ENCODE measurements at places on chromosomes 13 and 19.

GRCh38 chr19:31818798-31819105, 469.5 kb upstream of the TSHZ3 start:
- no peak for DNase-seq
- H3K36me3 ChIP-seq, result no peaks in the 10 kb centered on the region
- H3K27me3 ChIP-seq, result no peaks in the 10 kb centered on the region

DNA sequence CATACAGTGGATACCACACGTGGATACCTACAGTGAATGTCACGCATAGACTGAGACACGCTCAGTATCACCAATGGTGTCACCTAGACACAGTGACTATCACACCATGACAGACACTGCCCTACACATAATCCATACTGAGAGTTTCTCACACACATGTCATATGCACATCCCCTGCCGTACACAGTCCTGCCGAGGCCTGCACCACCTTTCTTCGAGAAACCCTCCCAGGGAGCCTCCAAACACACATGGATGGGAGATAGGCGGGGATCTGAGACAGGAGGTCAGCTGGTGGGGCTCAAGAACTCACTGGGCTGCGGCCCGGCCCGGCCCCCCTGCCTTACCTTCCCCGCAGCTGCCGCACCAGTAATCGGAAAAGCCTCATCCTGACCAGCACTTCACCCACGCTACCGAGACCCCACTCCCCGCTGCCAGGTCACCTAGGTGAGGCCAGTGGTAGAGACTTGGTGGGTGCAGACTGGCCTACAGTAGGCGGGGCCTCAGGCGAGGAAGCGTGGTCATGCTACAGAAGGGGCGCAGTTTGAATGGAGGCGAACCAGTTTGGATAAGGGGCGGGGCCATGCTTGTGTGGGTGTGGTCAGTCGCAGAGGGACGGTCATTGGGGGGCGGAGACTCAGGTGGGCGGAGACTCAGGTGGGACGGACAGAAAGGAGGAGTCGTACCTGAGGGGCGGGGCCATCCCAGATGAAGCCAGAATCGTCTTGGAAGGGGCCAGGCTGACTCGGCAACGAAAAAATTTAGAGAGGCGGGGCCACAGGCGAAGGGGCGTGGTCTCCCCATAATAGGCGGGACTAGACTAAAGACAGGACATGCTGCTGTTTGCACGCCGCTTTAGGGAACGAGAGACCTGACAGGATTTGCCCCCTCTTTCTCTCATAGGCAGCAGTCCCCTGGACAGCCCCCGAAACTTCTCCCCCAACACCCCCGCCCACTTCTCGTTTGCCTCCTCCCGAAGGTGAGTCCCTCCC, 2.1 kb downstream of the MAST1 start:
- DNase-seq, result peak; percentile 98
- peak overlapping the region; percentile 88 for H3K27ac ChIP-seq
- H3K4me1 ChIP-seq, result peaks cover 18% of the 10 kb centered on the region
- peaks cover 12% of the 10 kb centered on the region for H3K27me3 ChIP-seq
- H3K36me3 ChIP-seq, result no peaks in the 10 kb centered on the region

- H3K4me3 ChIP-seq, result no peak overlapping the region
- peak overlapping the region; percentile 98 for H3K27ac ChIP-seq
- H3K27me3 ChIP-seq, result no peaks in the 10 kb centered on the region
- peak; percentile 86 for DNase-seq
- peaks cover 6% of the 10 kb centered on the region for H3K4me1 ChIP-seq
These were observed 729.4 kb upstream of the SGCG start for GRCh38 chr13:22451327-22451741.

- DNase-seq, result peak; percentile 53
- peaks cover 4% of the 10 kb centered on the region for H3K4me1 ChIP-seq
- no peak overlapping the region for H3K27ac ChIP-seq
- H3K4me3 ChIP-seq, result no peak overlapping the region
- no peaks in the 10 kb centered on the region for H3K27me3 ChIP-seq
These were observed 109.8 kb downstream of the CACNA1A start for GRCh38 chr19:13396250-13397080.

DNA sequence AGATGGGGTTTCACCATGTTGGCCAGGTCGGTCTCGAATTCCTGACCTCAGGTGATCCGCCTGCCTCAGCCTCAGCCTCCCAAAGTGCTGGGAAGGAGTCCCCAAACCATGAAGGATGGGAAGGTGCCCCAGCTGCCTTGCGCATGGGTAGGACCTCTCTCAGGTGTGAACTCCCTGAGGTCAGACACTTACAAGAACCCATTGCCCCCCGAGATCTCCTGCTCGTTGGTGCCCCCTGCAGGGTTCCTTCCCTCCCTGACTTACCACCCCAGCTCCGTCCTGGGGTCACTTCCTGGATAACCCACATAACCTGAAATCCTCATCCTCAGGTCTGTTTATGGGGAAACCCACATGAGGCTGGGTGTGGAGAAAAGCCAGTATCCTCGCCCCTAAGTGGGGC, 41.7 kb downstream of the UNC13A start:
- H3K36me3 ChIP-seq, result peaks cover 34% of the 10 kb centered on the region
- H3K27ac ChIP-seq, result no peak overlapping the region
- no peaks in the 10 kb centered on the region for H3K27me3 ChIP-seq
- DNase-seq, result no peak

DNA sequence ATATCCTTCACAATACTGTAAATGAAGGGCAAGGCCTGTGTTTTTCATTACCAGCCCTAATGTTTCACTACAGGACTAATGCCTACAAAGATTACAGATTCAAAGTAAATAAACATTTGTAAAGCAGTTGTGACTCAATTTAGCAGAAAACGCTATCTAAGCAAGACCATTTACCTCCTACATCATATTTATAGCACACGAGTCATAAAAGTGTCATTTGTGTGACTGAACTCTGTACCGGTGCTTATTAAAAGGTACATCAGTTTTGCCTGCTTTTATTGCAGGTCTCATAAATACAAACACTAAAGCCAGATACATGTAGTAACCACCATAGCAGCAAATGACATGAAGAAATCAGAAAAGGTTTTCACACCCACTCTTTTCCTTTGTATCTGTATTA, 61.5 kb upstream of the SLC15A1 start:
- DNase-seq, result no peak
- no peak overlapping the region for H3K27ac ChIP-seq
- no peaks in the 10 kb centered on the region for H3K27me3 ChIP-seq
- H3K4me1 ChIP-seq, result no peaks in the 10 kb centered on the region
- H3K36me3 ChIP-seq, result peaks cover 3% of the 10 kb centered on the region

- no peak for DNase-seq
- H3K36me3 ChIP-seq, result peaks cover 77% of the 10 kb centered on the region
- H3K27me3 ChIP-seq, result no peaks in the 10 kb centered on the region
- H3K4me3 ChIP-seq, result no peak overlapping the region
- no peak overlapping the region for H3K27ac ChIP-seq
These were observed 13.6 kb downstream of the ZSWIM4 start for GRCh38 chr19:13808856-13809255.

DNA sequence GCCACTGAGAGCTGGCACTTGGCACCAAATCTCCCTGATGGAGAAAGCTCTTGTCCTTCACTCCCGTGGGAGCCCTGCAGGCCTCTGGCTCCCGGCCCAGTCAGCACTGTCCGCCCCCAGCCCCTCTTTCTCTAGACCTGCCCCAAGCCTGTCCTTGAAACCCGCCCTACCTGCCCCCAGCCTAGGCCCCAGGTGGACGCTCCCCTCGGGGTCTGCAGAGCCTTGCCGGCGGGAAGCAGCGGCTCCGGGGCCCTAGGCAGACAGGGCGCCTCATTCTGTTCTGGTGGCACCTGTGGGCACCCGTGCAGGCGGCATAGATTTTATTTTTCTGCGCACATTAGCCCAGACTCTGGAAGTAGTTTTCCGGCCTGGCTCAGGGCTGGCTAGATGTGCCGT, 17.6 kb downstream of the IL17D start:
- no peaks in the 10 kb centered on the region for H3K27me3 ChIP-seq
- DNase-seq, result no peak
- H3K4me3 ChIP-seq, result no peak overlapping the region

DNA sequence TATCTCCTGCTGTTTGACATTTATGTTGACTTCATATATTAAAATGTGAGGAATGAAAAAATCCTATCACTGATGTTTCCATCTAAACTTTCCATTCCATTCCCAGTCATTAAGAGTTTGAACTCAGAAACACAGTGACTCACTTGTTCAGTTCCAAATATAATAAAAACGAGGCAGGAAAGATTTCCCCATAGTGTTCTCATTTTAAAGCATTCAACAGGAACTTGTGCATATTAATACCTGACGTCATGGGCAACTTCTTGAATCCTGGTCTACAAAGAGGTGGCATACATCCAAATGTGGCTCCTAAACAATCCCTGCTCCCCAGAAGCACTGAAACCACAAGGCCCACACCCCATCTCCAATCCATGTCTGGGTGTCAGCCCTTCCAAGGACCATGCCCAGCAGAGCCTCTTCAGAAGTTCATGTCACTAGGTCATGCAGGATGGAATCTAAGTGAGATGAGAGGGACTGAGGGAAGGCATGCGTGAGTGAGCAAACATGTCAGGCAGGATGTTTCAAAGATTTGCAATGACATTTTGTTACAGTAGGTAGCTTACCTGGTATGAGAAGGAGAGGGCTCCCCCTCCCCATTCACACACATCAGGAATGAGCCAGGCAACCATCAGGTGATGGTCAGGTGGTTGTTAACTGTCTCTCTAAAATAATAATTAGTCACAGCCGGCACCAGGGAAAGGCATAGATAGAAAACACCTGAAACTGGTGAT, 9.4 kb upstream of the ERVV-2 start:
- no peak overlapping the region for H3K27ac ChIP-seq
- peaks cover 5% of the 10 kb centered on the region for H3K36me3 ChIP-seq
- H3K27me3 ChIP-seq, result no peaks in the 10 kb centered on the region
- H3K4me3 ChIP-seq, result no peak overlapping the region

GRCh38 chr19:37813340-37813739, 34.0 kb upstream of the ZNF573 start:
- H3K4me3 ChIP-seq, result no peak overlapping the region
- H3K27ac ChIP-seq, result no peak overlapping the region
- H3K27me3 ChIP-seq, result no peaks in the 10 kb centered on the region

DNA sequence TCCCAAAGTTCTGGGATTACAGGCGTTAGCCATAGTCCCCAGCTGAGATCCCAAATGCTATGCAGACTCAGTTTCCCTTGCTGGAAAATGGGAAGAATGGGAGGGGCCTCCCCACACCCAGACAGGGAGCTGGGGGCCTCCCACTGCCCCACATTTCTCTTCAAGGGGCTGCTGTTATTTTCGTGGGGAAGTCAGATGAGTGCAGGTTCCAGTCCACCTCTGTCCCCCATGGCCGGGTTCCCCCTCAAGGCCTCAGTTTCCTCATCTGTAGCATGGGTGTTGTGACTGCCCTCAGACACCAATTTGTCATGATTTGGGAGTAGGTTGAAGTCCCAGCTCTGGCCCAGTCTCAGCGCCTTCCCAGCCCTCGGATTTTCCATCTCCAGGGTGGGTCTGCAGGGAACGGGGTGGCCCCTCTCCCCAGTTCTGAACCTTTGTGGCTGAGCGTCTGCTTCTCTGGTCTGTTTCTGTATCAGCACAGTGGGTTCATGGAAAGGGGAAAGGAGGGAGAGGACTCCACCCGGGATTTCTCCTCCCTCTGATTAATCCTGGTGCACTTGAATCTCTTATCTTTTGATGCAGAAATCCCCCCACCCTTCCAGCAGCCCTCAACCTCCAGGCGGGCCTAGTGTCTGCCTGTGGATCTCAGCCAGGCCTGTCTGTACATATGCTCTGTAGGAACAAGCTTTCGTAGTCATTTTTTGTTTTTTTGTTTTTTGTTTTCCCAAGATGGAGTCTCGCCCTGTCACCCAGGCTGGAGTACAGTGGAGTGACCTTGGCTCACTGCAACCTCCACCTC, 12.2 kb downstream of the NFIC start:
- H3K36me3 ChIP-seq, result no peaks in the 10 kb centered on the region
- no peak overlapping the region for H3K27ac ChIP-seq
- no peak for DNase-seq
- no peaks in the 10 kb centered on the region for H3K27me3 ChIP-seq
- H3K4me1 ChIP-seq, result no peaks in the 10 kb centered on the region

GRCh38 chr13:40590112-40590862, 76.2 kb downstream of the FOXO1 start:
- no peak for DNase-seq
- H3K36me3 ChIP-seq, result no peaks in the 10 kb centered on the region
- H3K27me3 ChIP-seq, result no peaks in the 10 kb centered on the region
- peaks cover 43% of the 10 kb centered on the region for H3K4me1 ChIP-seq

- DNase-seq, result peak; percentile 43
- no peaks in the 10 kb centered on the region for H3K4me1 ChIP-seq
- no peak overlapping the region for H3K27ac ChIP-seq
- no peaks in the 10 kb centered on the region for H3K27me3 ChIP-seq
These were observed 37.3 kb downstream of the RNF6 start for GRCh38 chr13:26184791-26185250.

- H3K36me3 ChIP-seq, result no peaks in the 10 kb centered on the region
- no peak for DNase-seq
- no peak overlapping the region for H3K4me3 ChIP-seq
- H3K4me1 ChIP-seq, result no peaks in the 10 kb centered on the region
- no peaks in the 10 kb centered on the region for H3K27me3 ChIP-seq
- H3K27ac ChIP-seq, result no peak overlapping the region
These were observed 7.9 kb upstream of the MAB21L1 start for GRCh38 chr13:35484384-35484783.

- peaks cover 52% of the 10 kb centered on the region for H3K36me3 ChIP-seq
- no peak overlapping the region for H3K27ac ChIP-seq
These were observed 43.2 kb downstream of the ARHGEF7 start for GRCh38 chr13:111158136-111158805.

GRCh38 chr19:15769586-15769985, 17.9 kb upstream of the OR10H5 start:
- no peaks in the 10 kb centered on the region for H3K36me3 ChIP-seq
- H3K4me1 ChIP-seq, result no peaks in the 10 kb centered on the region
- no peak overlapping the region for H3K4me3 ChIP-seq
- H3K27me3 ChIP-seq, result no peaks in the 10 kb centered on the region

- no peaks in the 10 kb centered on the region for H3K27me3 ChIP-seq
- H3K4me3 ChIP-seq, result no peak overlapping the region
- H3K4me1 ChIP-seq, result peaks cover 9% of the 10 kb centered on the region
- DNase-seq, result peak; percentile 53
- H3K27ac ChIP-seq, result peak overlapping the region; percentile 49
These were observed 2.3 kb downstream of the TULP2 start for GRCh38 chr19:48896191-48896720.

- H3K36me3 ChIP-seq, result no peaks in the 10 kb centered on the region
- H3K4me1 ChIP-seq, result peaks cover 12% of the 10 kb centered on the region
- H3K27ac ChIP-seq, result no peak overlapping the region
- DNase-seq, result no peak
- no peak overlapping the region for H3K4me3 ChIP-seq
- no peaks in the 10 kb centered on the region for H3K27me3 ChIP-seq
These were observed 59.4 kb upstream of the ZNF536 start for GRCh38 chr19:30312582-30313352.

- no peak overlapping the region for H3K27ac ChIP-seq
- no peaks in the 10 kb centered on the region for H3K27me3 ChIP-seq
- no peaks in the 10 kb centered on the region for H3K36me3 ChIP-seq
- DNase-seq, result no peak
- no peak overlapping the region for H3K4me3 ChIP-seq
- peaks cover 4% of the 10 kb centered on the region for H3K4me1 ChIP-seq
These were observed 557.1 kb downstream of the DACH1 start for GRCh38 chr13:71309905-71310304.

Measured in neuronal stem cell (in vitro differentiated cells).